ENCODE measurements at places on chromosomes 3 and 15. TPM values are rescaled to one million over a fixed set of nuclear protein-coding genes. Genes with fewer than 3 reads are reported as not detected.
A peak's percentile ranks its signal among the peaks of the same experiment; 100 is the strongest.

DNA sequence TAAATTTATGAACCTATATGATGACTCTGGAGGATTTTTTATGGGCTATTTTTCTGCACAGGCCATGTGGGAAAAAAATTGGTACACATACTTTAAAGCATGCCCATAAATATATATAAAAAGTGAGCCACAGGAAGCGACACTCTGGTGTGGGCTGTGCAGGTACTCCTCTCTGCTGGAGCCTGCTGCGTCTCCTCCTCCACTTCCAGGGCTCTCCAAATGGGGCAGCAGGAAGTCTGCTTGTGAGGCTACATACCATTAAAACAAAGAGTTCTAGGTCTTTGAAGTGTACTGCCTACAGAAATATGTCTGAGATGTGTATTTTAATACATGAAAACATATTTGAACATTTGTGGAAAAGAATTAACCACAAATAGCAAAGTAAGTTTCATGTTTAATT, 135.1 kb downstream of the CTNNB1 start:
- no peak overlapping the region for H3K4me3 ChIP-seq
- no peak for DNase-seq
- no peaks in the 10 kb centered on the region for H3K27me3 ChIP-seq
- no peak overlapping the region for H3K27ac ChIP-seq
- no peaks in the 10 kb centered on the region for H3K4me1 ChIP-seq

DNA sequence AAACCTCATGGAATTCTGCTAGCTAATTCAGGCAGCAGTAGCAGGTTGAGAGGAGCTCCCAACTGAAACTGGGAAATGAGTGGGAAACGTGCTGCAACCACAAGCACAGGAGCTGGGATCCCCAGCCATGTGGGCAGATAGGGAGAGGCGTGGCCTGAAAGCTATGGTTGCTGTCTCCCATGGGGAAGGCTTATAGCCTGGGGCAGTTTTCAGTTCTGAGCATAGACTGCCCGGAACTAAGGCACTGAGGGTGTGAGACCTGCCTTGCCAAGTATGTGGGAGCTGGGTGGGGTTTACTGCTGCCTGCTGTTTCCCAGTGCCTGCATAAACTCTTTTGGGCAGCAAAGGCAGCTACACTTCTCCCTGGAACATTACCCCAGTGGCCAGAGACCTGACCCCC, 229.5 kb downstream of the TUSC7 start:
- DNase-seq, result no peak
- H3K4me3 ChIP-seq, result no peak overlapping the region
- no peaks in the 10 kb centered on the region for H3K4me1 ChIP-seq
- no peaks in the 10 kb centered on the region for H3K27me3 ChIP-seq
- no peak overlapping the region for H3K27ac ChIP-seq
- H3K36me3 ChIP-seq, result no peaks in the 10 kb centered on the region

DNA sequence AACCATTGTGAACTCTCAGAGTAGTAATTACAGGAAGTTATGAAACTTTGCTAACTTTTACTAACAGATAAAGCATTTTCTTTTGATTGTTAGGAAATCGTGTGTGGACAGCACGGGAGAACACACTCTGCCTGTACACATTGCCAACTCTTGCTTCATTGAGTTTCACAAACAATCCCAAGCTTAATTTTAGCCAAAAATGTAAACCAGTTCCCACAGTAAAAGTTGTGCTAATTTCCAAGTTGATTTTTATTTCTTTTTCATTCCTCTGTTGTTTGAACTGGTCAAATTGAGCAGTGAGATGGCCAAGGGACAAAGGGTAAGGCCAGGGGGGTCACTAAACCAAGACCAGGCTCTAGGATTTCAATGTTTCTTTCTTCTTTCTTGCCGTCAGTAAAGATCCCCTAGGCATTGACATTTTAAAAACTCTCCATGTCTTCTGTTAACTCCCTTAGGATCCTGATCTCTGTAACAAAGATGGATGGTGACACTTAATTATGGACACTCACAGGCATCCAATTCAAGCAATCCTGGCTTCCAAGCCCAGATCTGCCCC, 414.9 kb downstream of the RBMS3 start:
- H3K4me1 ChIP-seq, result no peaks in the 10 kb centered on the region
- H3K27ac ChIP-seq, result peak overlapping the region; percentile 18
- H3K36me3 ChIP-seq, result no peaks in the 10 kb centered on the region
- no peak for DNase-seq

DNA sequence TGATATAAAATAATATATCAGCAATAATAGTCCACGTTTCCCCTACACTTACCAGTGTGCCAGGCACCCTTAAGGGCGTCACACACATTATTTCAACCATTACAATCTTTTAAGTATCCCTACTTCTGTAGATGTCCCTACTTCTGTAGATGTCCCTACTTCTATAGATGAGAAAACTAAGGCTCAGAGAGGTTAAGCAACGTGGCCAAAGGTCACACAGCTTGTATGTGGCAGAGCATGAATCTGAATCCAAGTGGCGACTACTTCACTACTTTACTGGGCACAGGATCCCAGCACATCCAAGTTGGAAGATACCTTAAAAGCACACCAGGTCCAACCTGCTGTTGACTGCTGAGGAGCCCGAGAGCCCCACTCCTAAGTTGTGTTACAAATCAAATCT, 77.5 kb downstream of the TLE3 start:
- no peak overlapping the region for H3K4me3 ChIP-seq
- DNase-seq, result no peak
- H3K27ac ChIP-seq, result no peak overlapping the region
- no peaks in the 10 kb centered on the region for H3K36me3 ChIP-seq
- H3K27me3 ChIP-seq, result peaks cover 37% of the 10 kb centered on the region
- peaks cover 22% of the 10 kb centered on the region for H3K4me1 ChIP-seq

- peaks cover 20% of the 10 kb centered on the region for H3K36me3 ChIP-seq
- no peak for DNase-seq
- no peak overlapping the region for H3K27ac ChIP-seq
- H3K4me1 ChIP-seq, result peaks cover 3% of the 10 kb centered on the region
Observed at GRCh38 chr3:4731543-4732111, 238.5 kb downstream of the ITPR1 start.

DNA sequence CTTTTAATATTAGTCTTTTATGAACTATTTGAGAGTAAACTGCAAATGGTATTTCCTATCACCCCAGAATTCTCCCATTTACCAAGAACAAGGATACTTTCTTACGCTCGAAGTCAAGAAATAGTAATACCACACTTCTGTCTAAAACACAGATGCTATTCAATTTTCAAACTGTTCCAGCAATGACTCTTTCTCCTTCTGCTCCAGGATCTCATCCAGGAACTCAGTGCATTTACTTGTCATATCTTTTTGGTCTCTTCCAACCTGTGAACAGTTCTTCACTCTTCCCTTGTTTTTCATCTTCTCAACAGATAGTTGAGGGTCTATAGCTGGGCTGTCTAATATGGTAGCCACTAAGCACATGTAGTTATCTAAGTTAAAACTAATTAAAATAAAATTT, 87.1 kb upstream of the GAP43 start:
- H3K27ac ChIP-seq, result no peak overlapping the region
- H3K4me1 ChIP-seq, result no peaks in the 10 kb centered on the region
- no peaks in the 10 kb centered on the region for H3K27me3 ChIP-seq
- no peaks in the 10 kb centered on the region for H3K36me3 ChIP-seq

GRCh38 chr3:128859630-128860029, 19.8 kb upstream of the ACAD9 start:
- DNase-seq, result no peak
- H3K4me3 ChIP-seq, result no peak overlapping the region
- peaks cover 6% of the 10 kb centered on the region for H3K4me1 ChIP-seq
- H3K27ac ChIP-seq, result no peak overlapping the region
- H3K36me3 ChIP-seq, result no peaks in the 10 kb centered on the region

CCNB2 gene
- total RNA-seq, result 75.1 TPM

HIGD2B gene
- total RNA-seq, result 0.09 TPM

GALNT15 gene
- total RNA-seq, result 2.6 TPM
